ENCODE measurements at places on chromosomes 4 and X. TPM values are rescaled to one million over a fixed set of nuclear protein-coding genes. Genes with fewer than 3 reads are reported as not detected.

- no peaks in the 10 kb centered on the region for H3K27me3 ChIP-seq
- no peaks in the 10 kb centered on the region for H3K36me3 ChIP-seq
- H3K4me3 ChIP-seq, result no peak overlapping the region
Measured at GRCh38 chr4:112673686-112674085, 36.7 kb downstream of the LARP7 start.

- H3K4me1 ChIP-seq, result no peaks in the 10 kb centered on the region
- H3K4me3 ChIP-seq, result no peak overlapping the region
Measured at GRCh38 chr4:165199722-165200121, 7.6 kb upstream of the KLHL2 start.

DNA sequence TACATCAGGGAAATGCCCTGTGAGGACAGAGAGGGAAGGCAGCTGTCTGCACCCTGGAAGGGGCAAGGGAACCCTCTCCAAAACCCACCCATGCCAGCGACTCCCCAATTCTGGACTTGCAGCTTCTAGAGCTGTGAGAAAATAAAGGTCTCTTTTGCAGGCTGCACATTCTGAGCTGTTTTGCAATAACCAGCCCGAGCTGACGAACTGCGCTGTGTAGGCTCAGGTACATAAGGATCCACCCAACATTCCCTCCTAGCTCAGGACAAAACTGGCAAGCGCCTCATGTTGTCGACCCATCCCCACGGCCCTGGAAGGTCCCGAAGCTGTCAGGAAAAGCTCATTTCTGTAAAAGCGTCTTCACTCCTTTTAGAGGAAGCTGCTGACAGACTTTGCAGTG lies 271.8 kb downstream of the CRLF2 start:
- no peaks in the 10 kb centered on the region for H3K4me1 ChIP-seq
- H3K27ac ChIP-seq, result no peak overlapping the region
- no peak overlapping the region for H3K4me3 ChIP-seq

GRCh38 chr4:15740764-15741404 lies 37.2 kb upstream of the CD38 start:
- no peak overlapping the region for H3K4me3 ChIP-seq
- no peak for DNase-seq
- H3K4me1 ChIP-seq, result no peaks in the 10 kb centered on the region
- H3K36me3 ChIP-seq, result no peaks in the 10 kb centered on the region

- peaks cover 30% of the 10 kb centered on the region for H3K4me1 ChIP-seq
- no peaks in the 10 kb centered on the region for H3K27me3 ChIP-seq
- peak overlapping the region; percentile 80 for H3K27ac ChIP-seq
- H3K36me3 ChIP-seq, result no peaks in the 10 kb centered on the region
- no peak overlapping the region for H3K4me3 ChIP-seq
Measured at GRCh38 chr4:158782551-158783360, 13.9 kb downstream of the FNIP2 start.

NAP1L2 gene
- total RNA-seq, result 1.8 TPM

GRCh38 chr4:148030193-148030873 lies 298.4 kb downstream of the ARHGAP10 start:
- H3K27me3 ChIP-seq, result no peaks in the 10 kb centered on the region
- no peaks in the 10 kb centered on the region for H3K36me3 ChIP-seq
- no peak overlapping the region for H3K27ac ChIP-seq
- no peak overlapping the region for H3K4me3 ChIP-seq

FRMD7 gene
- total RNA-seq, result not detected

- H3K4me3 ChIP-seq, result no peak overlapping the region
- H3K4me1 ChIP-seq, result no peaks in the 10 kb centered on the region
- H3K27me3 ChIP-seq, result no peaks in the 10 kb centered on the region
- no peak for DNase-seq
- peak overlapping the region; percentile 36 for H3K27ac ChIP-seq
Measured at GRCh38 chr4:164770010-164770724, 16.2 kb downstream of the SMIM31 start.

DNA sequence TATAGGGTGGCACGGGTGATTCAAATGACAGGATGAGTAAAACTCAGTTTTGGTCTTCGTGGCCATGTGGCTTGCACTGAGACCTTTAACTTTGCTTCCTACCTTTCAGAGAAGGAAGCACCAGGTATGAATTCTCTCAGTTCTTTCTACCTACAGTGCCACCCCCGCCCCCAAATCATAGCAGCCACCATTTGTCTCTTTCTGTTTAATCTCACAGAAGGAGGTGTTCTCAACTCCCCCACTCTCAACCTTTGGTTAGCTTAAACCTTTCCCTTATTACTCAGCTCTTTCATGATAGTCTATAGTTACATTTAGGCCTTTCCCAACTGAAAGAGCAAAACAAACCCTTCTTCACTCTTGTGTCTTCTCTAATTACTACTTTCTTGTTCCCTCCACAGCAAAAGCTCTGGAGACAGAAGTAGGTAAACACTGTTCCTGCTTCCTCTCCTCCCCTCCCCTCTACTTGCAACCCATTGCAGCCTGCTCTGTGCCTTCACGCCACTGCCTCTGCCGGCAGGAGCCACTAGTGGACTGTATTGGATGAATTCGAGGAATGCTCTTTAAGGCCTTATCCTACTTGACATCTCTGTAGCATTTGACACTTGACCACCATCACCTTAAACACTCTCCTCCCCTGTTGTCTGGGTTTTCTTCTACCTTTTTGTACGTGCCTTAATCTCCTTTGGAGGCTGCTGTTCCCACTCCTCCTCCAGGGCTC lies 123.7 kb downstream of the AFF1 start:
- H3K4me1 ChIP-seq, result no peaks in the 10 kb centered on the region
- H3K4me3 ChIP-seq, result no peak overlapping the region
- no peak for DNase-seq
- H3K36me3 ChIP-seq, result no peaks in the 10 kb centered on the region
- no peak overlapping the region for H3K27ac ChIP-seq
- H3K27me3 ChIP-seq, result no peaks in the 10 kb centered on the region

- H3K27me3 ChIP-seq, result no peaks in the 10 kb centered on the region
- no peak overlapping the region for H3K4me3 ChIP-seq
- no peaks in the 10 kb centered on the region for H3K36me3 ChIP-seq
- DNase-seq, result no peak
- peaks cover 13% of the 10 kb centered on the region for H3K4me1 ChIP-seq
Measured at GRCh38 chr4:140046016-140046415, 108.0 kb downstream of the MAML3 start.

GRCh38 chr4:721261-722168 lies 15.9 kb downstream of the PCGF3 start:
- H3K27ac ChIP-seq, result no peak overlapping the region
- H3K4me3 ChIP-seq, result no peak overlapping the region
- H3K4me1 ChIP-seq, result peaks cover 8% of the 10 kb centered on the region
- DNase-seq, result peak; percentile 67

GRCh38 chr4:2806390-2807355 lies 13.8 kb downstream of the SH3BP2 start:
- peak; percentile 79 for DNase-seq
- H3K4me1 ChIP-seq, result peaks cover 38% of the 10 kb centered on the region
- H3K27ac ChIP-seq, result peak overlapping the region; percentile 60
- H3K4me3 ChIP-seq, result no peak overlapping the region

- H3K4me3 ChIP-seq, result no peak overlapping the region
- no peaks in the 10 kb centered on the region for H3K4me1 ChIP-seq
- H3K27ac ChIP-seq, result no peak overlapping the region
Measured at GRCh38 chrX:37825215-37825842, 22.0 kb downstream of the DYNLT3 start.

RBM41 gene
- 14.3 TPM for total RNA-seq

DNA sequence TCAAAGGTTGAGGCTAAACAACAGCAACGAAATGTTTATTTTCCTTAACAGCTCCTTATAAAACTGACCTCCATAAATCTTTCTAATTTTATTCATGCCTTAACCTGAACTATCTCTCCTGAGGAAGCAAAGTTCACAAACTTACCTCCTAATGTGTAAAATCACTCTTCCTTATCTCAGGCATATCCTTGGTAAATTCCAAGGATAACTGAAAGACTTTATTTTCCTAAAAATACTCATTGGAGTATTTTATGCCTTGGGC lies 197.4 kb downstream of the NWD2 start:
- H3K27me3 ChIP-seq, result no peaks in the 10 kb centered on the region
- no peaks in the 10 kb centered on the region for H3K36me3 ChIP-seq
- no peaks in the 10 kb centered on the region for H3K4me1 ChIP-seq
- no peak for DNase-seq
- no peak overlapping the region for H3K27ac ChIP-seq
- H3K4me3 ChIP-seq, result no peak overlapping the region

DNA sequence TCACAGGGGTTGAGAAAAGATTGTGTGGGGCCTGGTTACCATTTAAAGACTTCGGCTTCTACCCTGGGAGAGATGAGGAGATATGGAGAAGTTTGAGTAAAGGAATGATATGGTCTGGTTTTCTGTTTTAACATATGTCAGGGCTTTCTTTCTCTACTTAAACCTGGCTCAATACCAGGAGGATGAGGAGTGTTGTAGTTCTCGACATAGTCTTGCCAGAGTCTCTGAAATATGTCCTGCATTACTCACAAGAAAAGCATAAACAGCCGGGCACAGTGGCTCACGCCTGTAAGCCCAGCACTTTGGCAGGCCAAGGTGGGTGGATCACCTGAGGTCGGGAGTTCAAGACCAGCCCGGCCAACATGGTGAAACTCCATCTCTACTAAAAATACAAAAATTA lies 16.4 kb upstream of the ACE2 start:
- H3K4me1 ChIP-seq, result no peaks in the 10 kb centered on the region
- no peaks in the 10 kb centered on the region for H3K36me3 ChIP-seq
- peaks cover 11% of the 10 kb centered on the region for H3K27me3 ChIP-seq

DNA sequence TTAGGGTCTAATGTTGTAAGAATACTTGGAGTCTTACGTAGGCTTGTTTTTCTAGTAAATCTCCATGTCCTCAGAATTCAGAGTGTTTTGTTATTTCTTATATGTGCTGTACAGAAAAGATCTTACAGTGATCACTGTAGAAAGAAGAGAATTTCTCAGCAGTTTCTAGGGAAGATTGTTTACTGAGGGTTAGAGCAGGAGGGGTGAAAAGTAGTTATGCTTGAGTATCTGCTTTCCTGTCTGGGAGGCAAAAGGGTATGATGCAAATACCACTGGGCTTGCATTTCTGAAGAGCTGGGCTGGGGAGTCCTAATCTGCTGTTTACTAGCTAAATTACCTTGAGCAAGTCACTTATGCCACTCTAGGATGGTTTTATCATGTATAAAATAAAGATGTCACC lies 78.2 kb downstream of the BEND4 start:
- no peak overlapping the region for H3K4me3 ChIP-seq
- no peaks in the 10 kb centered on the region for H3K4me1 ChIP-seq
- no peaks in the 10 kb centered on the region for H3K27me3 ChIP-seq

TMEM255A gene
- 1.1 TPM for total RNA-seq

GRCh38 chrX:150546711-150547153 lies 21.7 kb upstream of the MTM1 start:
- H3K27me3 ChIP-seq, result no peaks in the 10 kb centered on the region
- no peaks in the 10 kb centered on the region for H3K36me3 ChIP-seq
- peaks cover 6% of the 10 kb centered on the region for H3K4me1 ChIP-seq
- H3K27ac ChIP-seq, result no peak overlapping the region
- no peak for DNase-seq

SERPINA7 gene
- 0.62 TPM for total RNA-seq

GRCh38 chrX:65589304-65589703 lies 54.7 kb upstream of the LAS1L start:
- no peaks in the 10 kb centered on the region for H3K27me3 ChIP-seq
- no peak overlapping the region for H3K27ac ChIP-seq
- no peak overlapping the region for H3K4me3 ChIP-seq
- no peaks in the 10 kb centered on the region for H3K4me1 ChIP-seq
- DNase-seq, result no peak

GRCh38 chrX:134933911-134934310 lies 56.9 kb upstream of the SMIM10 start:
- H3K27me3 ChIP-seq, result no peaks in the 10 kb centered on the region
- H3K36me3 ChIP-seq, result no peaks in the 10 kb centered on the region
- no peaks in the 10 kb centered on the region for H3K4me1 ChIP-seq
- H3K27ac ChIP-seq, result no peak overlapping the region

GRCh38 chr4:136741468-136741867 lies 790.8 kb downstream of the PCDH18 start:
- DNase-seq, result no peak
- H3K4me1 ChIP-seq, result no peaks in the 10 kb centered on the region
- H3K27me3 ChIP-seq, result no peaks in the 10 kb centered on the region
- H3K4me3 ChIP-seq, result no peak overlapping the region

- no peak overlapping the region for H3K27ac ChIP-seq
- H3K27me3 ChIP-seq, result peaks cover 2% of the 10 kb centered on the region
- no peaks in the 10 kb centered on the region for H3K4me1 ChIP-seq
- no peaks in the 10 kb centered on the region for H3K36me3 ChIP-seq
Measured at GRCh38 chrX:85505801-85506200, 126.3 kb upstream of the POF1B start.

GRCh38 chrX:109440475-109440874 lies 41.4 kb downstream of the GUCY2F start:
- H3K36me3 ChIP-seq, result no peaks in the 10 kb centered on the region
- H3K4me3 ChIP-seq, result no peak overlapping the region
- no peaks in the 10 kb centered on the region for H3K4me1 ChIP-seq
- no peaks in the 10 kb centered on the region for H3K27me3 ChIP-seq

DNA sequence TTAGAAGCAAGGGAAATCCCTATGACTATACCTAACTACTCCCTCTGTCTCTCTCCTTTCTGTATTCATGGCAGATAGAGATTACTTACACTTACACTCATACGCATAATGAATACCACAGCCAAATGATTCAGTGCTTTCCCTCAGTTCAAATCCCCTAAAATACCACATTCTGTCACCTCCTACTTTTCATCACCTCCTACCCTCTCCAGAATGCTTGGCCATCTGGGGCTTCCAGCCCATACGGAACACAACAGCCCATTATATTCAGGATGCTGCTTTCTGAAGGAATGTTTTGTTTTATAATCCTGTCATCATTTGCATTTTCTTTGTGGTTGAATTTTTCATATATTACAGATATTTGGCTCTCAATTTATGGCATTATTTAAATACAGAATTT lies 361.6 kb downstream of the GRIA2 start:
- DNase-seq, result no peak
- H3K27me3 ChIP-seq, result no peaks in the 10 kb centered on the region
- H3K36me3 ChIP-seq, result no peaks in the 10 kb centered on the region
- H3K4me1 ChIP-seq, result no peaks in the 10 kb centered on the region
- no peak overlapping the region for H3K27ac ChIP-seq
- H3K4me3 ChIP-seq, result no peak overlapping the region

CLNK gene
- total RNA-seq, result 0.16 TPM

FAM53A gene
- 0.86 TPM for total RNA-seq

DNA sequence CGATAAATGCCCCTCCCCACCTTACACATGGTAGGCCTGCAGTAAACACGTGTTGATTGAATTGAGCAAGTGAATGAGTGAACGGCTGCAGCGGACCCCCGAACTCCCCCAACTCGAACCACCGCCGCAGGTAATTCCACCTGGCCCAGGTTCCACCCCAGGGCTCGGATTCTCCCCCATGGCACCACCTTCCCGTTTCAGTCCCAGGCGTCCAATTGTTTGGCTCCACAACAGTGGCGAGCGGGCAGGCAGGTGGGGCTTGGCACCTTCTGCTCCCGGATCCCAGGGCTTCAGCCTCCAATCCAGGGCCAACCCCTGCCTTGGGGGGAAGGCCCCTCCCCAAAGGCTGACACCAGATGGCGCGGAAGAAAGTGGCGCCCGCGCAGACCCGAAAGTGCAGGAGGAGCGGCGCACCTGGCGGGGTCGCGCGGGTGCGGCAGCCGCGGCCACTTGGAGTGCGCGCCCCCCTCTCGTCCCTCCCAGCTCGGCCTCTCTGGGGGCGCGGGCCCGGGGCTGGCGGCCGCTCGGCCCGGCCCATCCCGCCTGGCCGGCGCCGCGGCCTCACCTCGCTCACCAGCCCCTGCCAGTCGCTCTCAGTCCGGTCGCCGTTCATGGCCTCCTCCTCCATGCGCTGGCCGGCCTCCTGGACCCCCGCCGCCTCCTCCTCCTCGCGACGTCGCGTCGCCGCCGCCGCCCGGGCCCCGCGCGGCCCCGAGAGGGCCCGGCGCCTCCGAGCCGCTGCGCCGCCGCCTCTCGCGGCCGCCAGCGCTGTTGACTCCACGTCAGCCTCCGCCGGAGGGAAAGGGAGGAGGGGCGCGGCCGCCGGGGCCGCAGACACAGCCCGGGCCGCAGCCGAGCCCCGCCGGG lies at the start of gene CCDC149:
Gene CCDC149 (minus strand): TSS at position 791 of the 867 bp plus-strand sequence. CDS start 178 bp downstream, at position 613.
- H3K27me3 ChIP-seq, result no peaks in the 10 kb centered on the region
- peak within 1 kb of the TSS; percentile 56 for H3K4me3 ChIP-seq
- H3K4me1 ChIP-seq, result no peaks in the 10 kb centered on the region
- no peaks in the 10 kb centered on the region for H3K36me3 ChIP-seq

Data from colonic mucosa (tissue), 4 donors.